ENCODE measurements at places on chromosomes 16 and 17.

DNA sequence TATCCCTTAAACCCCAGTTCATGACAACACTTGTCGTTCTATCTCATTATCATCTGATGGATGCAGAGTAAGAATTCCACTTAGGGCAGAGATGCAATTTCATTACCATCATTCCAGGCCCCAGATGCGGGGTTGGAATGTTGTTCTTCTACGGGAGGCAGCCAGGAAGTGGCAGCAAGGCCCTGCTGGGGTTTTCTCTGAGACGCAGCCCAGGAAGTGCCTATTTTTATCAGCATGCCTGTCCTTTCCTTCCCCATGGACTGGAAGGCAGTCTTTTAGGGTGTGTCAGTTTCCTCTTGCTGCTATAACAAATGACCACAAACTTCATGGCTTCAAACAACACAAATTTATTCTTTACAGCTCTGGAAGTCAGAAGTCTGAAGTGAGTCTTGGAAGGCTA lies 246.6 kb upstream of the DYNLRB2 start:
- DNase-seq: no peak

GRCh38 chr16:56673921-56674320 lies 4.3 kb downstream of the MT1H start:
- DNase-seq: peak; percentile 5

DNA sequence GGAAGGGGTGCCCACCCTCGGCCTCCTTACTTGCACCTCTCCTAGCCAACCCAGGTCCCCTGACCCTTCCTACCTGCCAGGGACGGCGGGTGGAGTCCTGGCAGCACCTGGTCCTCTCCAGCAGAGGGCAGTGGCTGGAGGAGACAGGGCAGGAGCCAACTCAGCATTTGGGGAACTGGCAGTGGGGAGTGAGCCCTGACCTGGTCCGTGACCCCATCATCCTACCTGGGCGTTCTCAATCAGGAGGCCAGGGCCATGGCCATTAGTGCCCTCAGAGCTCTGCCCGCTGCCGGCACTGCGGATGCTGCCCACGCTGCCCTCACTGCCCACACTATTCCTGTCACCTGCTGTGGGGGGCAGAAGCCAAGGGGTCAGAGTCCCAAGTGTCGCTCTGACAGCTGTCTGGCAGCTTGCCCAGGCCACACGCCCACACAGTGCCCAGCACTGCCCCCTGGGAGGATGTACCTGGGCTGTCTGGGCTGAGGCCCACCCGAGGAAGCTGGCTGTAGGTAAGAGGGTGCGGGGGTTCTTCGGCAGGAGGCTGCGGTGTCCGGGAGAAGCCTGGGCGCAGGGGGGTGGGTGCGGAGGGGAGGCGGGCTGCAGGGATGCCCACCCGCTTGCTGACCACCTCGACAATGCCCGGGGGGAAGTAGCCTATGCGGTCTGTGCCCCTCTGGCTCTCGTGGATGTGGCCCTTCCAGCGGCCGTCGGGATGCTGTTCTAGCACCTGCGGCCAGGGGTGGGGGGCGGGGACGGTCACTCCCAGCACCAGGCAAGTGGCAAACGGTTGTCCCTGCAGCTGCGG lies 10.8 kb downstream of the CASKIN2 start:
- no peak for DNase-seq

DNA sequence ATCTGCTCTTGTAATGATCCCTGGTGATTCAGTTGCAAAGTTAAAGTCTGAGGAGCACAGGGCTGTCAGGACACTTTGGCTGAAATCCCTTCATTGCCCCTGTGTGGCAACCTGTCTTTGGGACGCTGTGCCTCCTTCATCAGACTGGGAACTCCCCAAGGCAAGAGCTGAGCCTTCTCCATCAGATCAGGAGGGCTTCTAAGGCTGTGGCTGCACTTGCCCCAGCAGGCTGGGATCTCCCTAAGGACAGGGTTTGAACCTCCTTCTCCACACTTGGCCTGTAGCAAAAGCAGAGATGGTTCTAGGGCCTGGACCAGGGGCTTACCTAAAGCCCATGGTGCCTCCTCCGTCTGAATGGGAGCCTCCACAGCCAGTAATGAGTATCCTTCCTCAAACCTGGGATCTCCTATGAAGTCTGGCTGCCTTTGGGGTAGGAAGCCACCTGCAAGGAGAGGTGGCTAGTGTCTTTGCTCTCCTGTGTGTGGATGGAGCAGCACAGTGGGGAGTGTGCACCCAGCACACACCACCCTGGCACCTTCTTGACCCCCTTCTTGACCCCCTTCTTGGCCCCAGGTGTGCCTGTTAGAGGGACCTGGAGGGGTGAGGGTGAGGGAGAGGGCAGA lies 79.0 kb upstream of the NKD1 start:
- DNase-seq: no peak

GRCh38 chr17:2266865-2267228 lies 36.7 kb downstream of the SMG6 start:
- DNase-seq: no peak

DNA sequence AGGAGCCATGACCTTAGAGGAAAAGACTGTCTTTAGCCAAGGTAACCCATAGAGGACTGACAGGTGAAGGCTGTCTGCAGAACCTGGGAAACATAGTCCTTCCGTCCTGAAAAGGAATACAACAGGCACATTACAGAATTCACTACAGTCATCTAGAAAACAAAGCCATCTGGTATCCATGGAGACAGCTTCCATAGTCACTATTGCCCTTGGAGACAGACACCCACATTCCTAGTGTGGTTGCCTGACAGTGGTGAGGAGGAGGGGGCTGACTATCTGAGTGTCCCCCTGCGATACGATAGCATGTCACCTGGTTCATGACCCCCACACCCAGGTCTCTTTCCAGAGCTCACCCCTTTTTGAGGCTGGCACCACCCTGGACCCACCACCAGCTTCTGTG lies 254.7 kb downstream of the CDH13 start:
- no peak for DNase-seq

GRCh38 chr17:49918591-49918990 lies 50.4 kb upstream of the DLX4 start:
- DNase-seq: no peak

DNA sequence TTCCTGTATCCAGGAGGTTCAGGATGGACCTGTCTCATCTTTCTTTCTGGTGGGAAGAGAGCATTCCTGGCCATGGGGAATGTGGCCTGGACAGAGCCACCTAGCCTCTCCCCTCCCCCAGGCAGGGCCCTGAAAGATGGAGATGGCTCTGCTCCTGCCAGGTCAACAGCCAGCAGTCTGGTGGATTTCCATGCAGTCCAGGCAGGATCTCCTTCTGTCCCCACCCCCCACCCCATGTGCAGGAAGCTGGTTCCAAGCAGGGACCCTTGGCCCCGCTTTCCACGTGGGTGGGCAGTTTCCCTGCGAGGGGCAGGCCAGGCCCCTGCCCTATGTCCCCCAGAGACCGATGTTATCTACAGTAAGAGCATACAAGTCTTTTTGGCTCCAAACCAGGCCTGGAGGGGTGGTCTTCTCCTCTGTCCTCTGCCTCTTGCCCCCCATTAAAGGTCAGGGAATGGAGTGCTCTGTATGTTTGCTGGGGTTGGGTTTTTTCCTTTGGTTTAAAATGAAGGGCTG lies 240.5 kb downstream of the SEC14L1 start:
- no peak for DNase-seq
